ENCODE measurements at places on chromosomes 7 and 10.

DNA sequence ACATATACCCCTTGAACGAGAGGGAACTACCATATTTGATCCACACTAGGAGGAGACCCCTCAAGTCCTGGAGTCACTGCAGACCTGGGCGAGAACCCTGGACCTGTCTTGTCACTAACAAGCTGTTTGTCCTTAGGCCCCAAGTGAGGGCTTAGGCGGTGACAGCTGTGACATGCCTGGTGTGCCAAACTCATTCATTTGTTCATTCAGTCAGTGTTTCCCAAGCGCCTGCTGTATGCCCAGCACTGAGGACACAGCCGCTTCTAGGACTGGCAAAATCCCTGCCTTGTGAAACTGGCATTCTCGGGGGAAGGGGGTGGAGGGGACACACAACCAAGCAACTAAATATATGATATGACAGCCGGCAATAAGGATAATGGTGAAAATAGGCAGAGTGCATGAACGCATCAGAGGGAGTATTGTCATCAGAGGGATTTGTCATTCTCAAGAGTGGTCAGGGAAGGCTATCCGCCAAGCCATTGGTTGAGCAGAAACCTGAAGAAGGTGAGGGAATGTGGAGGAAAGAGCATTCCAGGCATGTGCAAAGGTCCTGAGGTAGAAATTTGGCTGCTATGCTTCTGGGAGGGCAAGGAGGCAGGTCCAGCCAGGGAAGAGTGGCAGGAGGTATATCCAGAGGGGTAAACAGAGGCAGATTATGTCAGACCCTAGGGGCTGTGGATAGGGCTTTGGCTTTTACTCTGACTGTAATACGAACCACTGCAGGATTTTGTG, 11.0 kb downstream of the SH2B2 start:
- no peak for DNase-seq

DNA sequence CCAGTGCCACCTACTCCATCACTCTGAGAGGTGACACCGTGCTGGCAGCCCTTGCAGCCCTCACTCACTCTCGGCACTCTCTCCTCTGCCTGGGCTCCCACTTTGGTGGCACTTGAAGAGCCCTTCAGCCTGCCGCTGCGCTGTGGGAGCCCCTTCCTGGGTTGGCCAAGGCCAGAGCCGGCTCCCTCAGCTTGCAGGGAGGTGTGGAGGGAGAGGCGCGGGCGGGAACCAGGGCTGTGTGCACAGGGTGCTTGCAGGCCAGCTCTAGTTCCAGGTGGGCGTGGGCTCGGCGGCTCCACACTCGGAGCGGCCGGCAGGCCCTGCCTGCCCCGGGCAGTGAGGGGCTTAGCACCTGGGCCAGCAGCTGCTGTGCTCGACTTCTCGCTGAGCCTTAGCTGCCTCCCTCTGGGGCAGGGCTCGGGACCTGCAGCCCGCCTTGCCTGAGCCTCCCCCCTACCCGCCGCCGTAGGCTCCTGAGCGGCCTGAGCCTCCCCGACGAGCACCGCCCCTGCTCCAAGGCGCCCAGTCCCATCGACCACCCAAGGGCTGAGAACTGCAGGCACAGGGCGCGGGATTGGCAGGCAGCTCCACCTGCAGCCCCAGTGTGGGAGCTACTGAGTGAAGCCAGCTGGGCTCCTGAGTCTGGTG, 48.7 kb upstream of the SLC35G1 start:
- DNase-seq, result no peak

- no peak for DNase-seq
Measured at GRCh38 chr7:46449743-46450142, 528.7 kb upstream of the IGFBP3 start.

DNA sequence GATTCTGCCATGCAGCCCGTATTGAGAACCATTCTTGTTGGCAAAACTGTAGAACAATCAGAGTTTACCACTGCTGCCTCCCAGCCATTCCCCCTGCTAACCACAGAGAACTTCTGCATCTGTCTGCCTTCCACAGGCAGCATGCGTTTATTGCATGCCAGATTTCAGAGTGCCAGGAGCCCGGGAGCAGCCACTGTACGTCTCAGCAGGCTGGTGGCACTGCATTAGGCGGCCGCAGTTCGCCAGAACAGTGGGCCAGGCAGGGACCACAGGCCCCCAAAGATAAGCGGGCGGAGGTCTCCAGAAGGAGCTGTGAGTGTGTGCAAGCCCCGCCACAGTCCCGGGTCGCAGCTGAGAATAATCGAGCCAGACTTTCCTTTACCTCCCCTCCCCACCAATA, 31.8 kb downstream of the ZNF467 start:
- DNase-seq, result peak; percentile 40

DNA sequence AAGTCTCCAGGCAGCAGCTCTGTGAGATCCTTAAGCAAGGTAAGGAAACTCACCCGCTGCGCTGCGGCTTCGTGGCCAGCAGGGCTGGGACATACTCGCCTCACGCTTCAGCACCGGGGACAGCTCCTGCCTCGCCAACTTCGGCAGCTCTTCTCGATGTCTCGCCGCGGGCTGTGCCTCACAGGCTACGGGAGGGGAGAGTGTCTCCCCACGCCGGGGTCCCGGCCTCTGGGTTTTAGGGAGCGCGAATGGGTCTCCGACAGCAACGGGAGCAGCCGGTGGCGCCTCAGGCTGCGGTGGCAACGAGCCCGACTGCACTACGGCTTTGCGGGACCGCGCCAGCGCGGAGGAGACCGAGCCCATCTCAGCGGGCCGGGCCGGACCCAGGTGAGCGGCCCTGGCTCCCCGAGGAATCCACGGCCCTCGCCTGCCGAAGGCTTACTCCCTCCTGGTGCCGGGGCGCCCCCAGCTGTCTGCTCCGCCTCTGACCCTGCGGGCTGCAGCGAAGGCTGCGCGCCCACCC, 62.4 kb downstream of the LSM5 start:
- DNase-seq, result peak; percentile 3

GRCh38 chr7:69568266-69568665, 30.0 kb upstream of the AUTS2 start:
- DNase-seq, result no peak

GRCh38 chr7:34497153-34497777, 160.8 kb upstream of the NPSR1 start:
- DNase-seq, result no peak

DNA sequence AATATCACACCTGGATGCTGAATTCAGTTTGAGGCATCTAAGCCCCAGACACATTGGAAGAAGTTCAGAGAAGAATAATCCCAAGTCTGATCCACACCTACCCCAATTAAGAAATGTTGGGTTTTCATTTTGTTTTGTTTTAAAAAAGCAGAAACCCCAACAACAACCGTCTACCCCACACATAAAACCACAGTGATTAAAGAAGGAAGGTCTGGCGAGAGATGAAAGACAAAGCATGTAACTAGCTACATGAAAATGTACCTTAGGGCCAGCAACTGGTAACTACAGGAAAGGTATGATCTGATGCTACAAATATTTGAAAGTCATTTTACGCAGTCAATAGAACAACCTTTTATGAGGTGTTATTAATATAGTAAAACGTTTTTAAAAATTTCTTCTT, 1112.3 kb downstream of the GATA3 start:
- DNase-seq, result no peak

DNA sequence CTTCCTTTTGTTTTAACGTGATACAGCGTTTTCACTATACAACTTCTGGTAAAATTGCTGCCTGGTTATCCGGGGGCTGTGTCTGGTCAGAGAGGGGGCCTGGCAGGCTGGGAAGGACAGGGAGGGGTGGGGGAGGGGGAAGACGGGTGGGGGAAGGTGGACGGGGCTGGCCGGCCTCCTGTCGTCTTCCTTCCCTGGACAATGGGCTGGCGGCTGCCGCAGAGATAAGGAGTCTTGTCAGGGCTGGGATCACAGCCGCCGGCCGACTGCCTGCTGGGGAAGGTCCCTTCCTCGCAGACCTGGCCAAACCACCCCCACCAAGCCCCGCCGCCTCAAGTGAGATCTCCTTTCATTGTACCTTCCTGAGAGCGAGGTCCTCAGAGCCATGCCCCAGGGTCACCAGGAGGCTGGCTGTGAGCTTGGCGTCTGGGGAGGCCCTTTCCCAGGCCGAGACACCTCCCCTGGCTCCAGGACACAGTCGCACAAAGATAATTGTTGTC, 151.2 kb upstream of the TNRC18 start:
- DNase-seq, result no peak

DNA sequence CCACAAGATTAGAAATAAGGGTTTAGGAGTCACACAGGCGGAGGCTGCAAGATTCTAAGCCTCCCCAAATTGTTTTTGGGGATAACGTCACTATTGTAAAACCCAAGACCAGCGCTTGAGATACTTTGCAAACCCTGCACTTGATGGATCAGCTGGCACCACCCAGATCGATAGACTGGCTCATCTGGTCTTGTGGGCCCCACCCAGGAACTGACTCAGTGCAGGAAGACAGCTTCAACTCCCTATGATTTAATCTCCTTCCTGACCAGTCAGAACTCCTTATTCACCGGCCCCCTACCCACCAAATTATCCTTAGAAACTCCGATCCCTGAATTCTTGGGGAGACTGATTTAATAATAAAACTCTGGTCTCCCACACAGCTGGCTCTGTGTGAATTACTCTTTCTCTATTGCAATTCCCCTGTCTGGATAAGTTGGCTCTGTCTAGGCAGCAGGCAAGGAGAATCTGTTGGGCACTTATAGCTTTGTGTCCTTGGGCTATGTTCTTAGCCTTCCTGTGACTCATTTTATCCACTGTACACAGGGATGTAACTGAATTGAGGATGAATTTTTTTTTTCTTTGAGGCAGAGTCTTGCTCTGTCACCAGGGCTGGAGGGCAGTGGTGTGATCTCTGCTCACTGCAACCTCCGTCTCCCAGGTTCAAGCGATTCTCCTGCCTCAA, 64.4 kb upstream of the CARD11 start:
- no peak for DNase-seq

- no peak for DNase-seq
Measured at GRCh38 chr7:33666531-33666930, 238.8 kb upstream of the BMPER start.

- no peak for DNase-seq
Measured at GRCh38 chr7:28002638-28003037, 178.0 kb downstream of the JAZF1 start.

DNA sequence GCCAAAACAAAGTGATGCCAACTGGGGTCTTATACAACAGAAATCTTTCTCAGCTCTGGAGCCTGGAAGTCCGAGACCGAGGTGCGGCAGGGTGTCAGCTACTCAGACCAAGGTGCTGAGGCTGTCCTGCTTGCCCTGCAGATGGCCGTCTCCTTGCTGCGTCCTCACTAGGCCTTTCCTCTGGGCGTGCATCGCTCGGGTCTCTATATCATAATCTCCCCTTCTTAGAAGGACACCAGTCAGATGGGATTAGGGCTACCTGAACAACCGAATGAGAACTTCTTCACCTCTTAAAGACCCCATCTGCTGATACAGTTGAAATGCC, 244.7 kb downstream of the EBF3 start:
- no peak for DNase-seq

DNA sequence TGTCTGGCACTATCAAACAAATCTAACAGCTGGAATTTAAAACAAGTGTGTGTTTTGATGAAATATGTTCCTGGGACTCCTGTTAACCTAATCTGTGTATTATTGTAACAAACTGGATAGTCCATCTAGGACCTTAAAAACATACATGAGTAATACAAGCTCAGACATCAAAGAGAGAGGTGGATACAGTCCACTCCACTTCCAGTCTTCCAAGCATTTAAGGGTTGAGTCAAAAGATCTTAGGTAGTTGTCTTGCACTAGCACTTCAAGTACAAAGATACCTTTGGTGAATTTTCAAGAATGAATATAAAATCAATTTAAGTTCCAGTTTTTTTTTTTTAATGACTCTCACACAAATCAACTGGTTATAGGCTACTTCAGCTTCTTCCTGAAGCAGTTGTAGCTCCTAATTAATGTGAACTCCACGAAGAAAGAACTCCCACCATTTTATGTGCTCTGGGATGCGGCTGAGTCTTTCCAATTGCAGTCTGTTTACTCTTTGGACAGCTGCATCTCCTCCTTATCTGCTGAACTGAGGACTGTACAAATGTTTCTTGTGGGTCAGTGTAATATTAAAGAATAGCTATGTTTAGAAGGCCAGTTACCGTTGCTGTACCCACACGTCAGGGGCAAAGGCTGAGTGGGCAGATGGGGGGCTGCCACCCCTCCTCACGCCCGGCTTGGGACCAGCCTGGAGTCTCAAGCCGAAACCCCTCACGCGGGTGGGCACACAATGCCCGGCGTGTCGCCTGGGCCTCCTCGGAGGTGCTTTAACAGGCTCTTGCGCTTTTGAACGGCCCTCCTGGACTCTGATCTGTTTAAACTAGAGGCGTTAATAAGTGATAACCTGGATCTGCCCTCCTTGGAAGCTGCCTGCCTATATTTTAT, 2.9 kb upstream of the IGF2BP3 start:
- DNase-seq, result no peak

DNA sequence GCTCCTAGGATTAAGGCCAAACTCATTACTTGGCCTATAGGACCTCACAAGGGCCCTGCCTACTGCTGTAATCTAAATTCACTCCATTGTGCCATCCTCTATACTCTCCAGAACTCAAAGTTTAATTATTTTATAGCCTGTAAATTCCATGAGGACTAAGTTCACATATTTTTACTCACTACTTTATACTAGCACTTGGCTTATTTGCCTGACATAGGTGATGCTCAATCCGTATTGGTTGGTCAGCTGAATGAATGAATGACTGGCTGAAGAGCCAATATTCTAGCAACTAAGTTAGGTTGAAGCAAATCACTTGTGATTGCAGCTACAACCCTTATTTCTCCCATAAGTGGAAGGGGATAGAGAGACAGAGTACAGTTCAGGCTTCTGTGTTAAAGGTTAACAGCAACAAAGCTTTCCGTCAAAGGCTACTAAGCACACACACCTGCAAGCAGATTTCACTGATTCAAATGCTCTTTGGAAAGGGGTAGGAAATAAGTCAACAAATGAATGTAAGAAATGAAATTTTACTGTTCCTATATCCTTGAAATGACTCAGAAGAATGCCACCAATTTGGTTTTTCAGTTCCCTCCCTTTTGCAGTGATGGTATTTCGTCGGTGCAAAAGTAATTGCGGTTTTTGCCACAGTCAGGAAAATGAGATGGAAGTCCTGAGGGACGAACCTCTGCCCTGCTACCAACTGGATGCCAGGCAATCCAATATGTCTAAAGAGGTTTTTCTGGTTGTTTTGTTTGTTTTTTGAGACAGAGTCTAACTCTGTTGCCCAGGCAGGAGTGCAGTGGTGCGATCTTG, 120.7 kb downstream of the COL28A1 start:
- no peak for DNase-seq

DNA sequence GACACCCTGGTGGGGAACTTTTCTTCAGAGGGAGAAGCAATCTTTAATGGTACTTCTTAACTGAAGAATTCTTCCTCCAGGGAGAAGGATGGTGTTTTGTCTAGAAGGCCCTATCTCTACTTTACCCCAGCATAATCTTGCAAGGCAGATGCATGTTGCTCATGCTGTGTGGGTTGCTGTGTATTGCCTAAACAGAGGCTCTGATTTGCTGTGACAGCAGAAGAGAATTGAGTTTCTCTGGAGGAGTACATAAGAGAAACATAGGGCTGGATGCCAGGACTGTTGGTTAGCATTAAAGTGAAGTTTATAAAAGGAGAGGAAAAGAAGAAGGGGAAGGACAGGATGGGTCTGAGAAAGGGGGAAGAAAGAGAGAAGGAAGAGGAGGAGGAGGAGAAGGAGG, 248.1 kb upstream of the HPS1 start:
- no peak for DNase-seq

- no peak for DNase-seq
Measured at GRCh38 chr10:104766341-104766740, 125.3 kb downstream of the SORCS3 start.
